ENCODE measurements at places on chromosomes 7 and 10.

DNA sequence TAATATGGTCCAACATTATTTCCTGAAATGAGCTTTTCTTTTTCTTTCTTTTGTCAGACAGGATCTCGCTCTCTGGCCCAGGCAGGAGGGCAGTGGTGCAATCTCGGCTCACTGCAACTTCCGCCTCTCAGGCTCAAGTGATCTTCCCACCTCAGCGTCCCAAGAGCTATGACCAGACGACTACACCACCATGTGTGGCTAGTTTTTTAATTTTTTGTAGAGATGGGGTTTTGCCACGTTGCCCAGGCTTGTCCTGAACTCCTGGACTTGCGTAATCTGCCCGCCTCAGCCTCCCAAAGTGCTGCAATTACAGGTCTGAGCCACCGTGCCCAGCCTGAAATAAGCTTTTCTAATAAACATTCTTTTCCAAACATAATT, 48.6 kb downstream of the CUL2 start:
- DNase-seq = no peak

GRCh38 chr10:132489053-132489703, 48.4 kb upstream of the INPP5A start:
- no peak for DNase-seq

GRCh38 chr7:70512761-70513160, 619.2 kb upstream of the GALNT17 start:
- DNase-seq = no peak

DNA sequence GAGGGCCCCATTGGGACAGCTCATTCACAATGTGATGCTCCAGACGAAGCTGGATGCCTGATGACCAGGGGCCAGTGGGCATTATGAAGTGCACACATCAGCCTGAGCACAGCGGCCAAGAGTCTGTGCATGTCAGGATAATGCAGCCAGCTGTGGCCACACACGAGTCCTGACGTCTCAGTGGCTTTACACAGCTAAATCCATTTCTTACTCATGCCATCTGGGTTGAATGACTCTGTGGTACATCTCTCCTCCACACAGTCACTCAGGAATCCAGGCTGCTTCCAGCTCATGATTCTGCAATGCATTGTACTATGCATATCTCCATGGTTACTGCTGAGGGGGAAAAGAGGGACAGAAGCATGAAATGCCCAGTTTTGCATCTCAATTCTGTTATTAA, 123.6 kb downstream of the PRLHR start:
- DNase-seq = no peak

DNA sequence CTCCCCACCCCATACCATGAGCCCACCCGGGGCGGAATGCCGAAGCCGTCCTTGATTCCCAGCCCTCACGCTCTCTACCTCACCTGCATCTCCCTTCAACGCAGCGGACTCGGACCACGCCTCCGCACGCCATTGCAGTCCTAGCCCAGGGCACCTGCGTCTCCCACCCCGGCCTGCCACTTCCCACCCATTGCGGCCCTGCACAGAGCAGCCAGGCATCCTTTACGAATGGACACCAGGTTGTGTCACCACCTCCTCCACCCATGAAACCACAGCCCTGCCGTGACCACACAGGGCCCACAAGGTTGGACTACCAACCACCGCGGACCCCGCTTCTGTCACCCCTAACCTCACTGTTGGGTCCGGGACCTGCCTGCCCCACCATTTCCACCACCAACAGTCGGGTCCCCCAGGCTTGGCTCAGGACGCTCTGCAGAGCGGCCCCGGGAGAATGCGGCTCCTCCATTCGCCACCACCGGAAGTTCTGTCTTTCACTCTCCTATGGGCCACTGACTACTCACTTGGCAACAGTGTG, 232.5 kb downstream of the MAD1L1 start:
- DNase-seq = no peak

- peak; percentile 36 for DNase-seq
Measured at GRCh38 chr10:124743191-124744101, 732 bp downstream of the FAM53B start.

DNA sequence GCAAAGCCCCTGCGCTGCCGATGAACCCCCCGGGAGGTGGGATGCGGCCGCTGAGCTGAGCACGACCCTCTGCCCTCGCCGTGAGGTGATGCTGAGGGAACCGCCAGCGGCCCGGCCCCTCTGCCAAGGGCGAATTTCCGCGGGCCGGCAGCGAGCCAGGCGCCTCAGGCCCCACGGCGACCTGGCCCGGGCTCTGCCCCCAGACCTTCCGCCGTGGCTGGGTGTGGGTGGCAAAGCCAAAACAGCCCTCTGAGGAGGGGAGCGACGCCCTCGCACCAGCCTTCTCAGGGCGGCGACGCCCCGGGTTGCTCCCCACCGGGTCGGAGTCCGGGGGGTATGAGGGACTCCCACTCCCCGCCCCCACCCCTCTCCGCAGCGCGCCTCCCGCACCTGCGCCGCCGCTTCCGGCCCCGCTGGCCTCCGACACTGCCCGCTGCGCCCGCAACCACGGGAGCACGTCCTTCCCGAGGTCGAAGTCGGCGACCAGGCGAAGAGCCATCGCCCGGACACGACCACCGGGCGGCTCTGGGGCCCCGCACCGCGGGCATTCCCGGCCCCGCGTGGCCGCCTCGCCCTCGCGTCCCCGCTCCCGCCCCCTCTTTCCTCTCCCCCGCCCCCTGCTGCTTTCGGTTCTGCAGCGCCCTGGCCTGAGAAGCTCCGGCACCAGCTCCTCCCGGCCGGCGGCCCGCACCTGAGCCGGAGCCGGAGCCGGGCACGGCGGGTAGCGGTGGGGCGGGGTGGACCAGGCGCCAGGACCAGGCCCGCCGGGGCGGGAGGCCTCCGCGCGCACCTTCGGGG, at the start of gene GSAP:
Gene GSAP, minus strand, starts transcription at position 527 of the 798 bp plus-strand sequence. Its CDS starts 28 bp downstream, at position 499.
- DNase-seq = peak; percentile 41

- DNase-seq = no peak
Measured at GRCh38 chr10:111824128-111824527, 359.4 kb downstream of the GPAM start.

- DNase-seq = no peak
Measured at GRCh38 chr10:97135464-97135863, 50.3 kb downstream of the SLIT1 start.

- DNase-seq = no peak
Measured at GRCh38 chr7:117210397-117210796, 112.5 kb downstream of the WNT2 start.

All from HuH-7.5 (cell line).